ENCODE measurements at places on chromosomes 11 and 22.

DNA sequence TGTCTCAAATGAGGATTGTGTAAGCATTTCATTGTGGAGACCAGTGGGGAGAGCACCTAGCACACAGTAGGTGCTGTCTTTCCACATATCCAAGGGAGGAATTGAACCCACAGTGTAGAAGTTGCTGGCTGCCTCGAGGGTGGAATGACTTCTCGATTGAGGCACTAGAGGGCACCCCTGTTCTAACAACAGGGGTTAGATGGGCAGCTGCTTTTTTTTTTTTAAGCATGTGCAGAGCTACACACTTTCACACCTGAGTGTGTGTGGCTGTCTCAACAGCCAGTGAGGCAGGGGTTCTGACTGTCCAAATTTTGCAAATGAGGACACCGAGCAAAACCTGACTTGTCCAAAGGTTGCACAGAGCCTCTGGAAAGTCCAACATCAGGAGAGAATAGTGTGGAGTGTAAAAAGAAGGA is 118.2 kb upstream of the CRYBB3 start:
- DNase-seq: no peak

DNA sequence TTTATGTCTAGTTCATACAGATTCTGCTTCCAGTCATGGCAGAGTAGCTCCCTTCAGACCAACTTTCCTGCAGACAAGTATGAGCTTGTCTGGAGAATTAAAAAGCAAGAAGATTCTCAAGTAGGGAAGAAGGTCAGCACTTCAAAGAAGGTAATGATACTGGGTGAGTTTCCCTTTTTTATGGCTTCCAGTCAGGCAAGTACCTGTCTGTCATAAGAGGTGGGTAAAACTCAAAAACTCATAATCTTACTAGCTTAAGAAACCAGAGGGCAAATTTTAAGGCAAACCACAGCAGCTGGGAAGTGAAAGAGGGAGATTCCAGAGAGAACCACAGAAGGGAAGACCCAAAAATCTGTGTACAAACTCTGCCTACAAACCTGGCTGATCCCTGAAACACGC is 54.2 kb downstream of the DENND5A start:
- DNase-seq: no peak

GRCh38 chr11:115580927-115581680 is 76.9 kb upstream of the CADM1 start:
- DNase-seq: no peak

DNA sequence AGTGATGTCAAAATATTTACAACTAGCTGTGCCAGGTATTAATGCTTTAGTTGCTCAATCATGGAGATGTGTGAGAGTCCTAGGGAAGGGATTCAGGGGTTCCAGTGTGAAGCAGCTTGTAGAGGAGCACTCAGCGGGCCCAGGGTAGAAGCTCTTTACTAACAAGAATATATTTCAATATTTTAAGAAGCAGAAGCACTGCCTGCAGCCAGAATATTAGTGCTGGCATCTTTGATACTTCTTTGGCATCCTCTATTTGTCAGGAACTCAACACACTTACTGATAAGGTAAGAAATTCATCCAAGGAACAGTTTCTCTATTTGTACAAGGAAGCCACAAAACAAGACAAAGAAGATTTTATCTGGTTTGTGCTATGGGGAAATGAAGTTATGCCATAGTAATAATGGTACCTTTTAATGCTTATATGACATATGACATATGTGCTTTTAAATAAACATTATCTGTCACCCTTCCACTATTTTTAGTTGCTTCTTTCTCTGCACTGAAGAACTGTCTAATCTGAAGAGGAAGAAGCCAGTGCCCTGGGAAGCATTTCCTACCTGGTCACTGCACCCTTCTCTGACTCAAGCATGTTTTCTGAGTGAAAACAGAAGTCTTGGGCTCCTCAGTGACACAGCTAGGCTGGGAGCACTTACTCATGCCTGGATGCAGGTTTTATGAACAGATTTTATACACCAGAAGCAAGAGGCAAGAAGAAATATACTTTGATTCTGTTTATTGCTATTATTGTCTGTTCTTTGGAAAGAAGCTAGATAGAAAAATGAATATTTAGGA is 388.1 kb upstream of the CCDC90B start:
- no peak for DNase-seq

DNA sequence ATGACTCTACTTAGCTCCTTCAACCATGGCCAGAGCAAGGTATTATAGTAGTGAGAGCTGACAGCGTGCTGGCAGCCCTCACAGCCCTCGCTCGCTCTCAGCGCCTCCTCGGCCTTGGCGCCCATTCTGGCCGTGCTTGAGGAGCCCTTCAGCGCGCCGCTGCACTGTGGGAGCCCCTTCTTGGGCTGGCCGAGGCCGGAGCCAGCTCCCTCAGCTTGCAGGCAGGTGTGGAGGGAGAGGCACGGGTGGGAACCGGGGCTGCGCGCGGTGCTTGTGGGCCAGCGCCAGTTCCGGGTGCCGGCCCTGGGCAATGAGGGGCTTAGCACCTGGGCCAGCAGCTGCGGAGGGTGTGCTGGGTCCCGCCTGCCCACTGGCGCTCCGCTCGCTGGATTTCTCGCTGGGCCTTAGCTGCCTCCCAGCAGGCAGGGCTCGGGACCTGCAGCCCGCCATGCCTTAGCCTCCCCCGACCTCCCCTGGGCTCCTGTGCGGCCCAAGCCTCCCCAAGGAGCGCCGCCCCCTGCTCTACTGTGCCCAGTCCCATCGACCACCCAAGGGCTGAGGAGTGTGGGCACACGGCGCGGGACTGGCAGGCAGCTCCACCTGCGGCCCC is 63.1 kb downstream of the SPATA19 start:
- DNase-seq: no peak

DNA sequence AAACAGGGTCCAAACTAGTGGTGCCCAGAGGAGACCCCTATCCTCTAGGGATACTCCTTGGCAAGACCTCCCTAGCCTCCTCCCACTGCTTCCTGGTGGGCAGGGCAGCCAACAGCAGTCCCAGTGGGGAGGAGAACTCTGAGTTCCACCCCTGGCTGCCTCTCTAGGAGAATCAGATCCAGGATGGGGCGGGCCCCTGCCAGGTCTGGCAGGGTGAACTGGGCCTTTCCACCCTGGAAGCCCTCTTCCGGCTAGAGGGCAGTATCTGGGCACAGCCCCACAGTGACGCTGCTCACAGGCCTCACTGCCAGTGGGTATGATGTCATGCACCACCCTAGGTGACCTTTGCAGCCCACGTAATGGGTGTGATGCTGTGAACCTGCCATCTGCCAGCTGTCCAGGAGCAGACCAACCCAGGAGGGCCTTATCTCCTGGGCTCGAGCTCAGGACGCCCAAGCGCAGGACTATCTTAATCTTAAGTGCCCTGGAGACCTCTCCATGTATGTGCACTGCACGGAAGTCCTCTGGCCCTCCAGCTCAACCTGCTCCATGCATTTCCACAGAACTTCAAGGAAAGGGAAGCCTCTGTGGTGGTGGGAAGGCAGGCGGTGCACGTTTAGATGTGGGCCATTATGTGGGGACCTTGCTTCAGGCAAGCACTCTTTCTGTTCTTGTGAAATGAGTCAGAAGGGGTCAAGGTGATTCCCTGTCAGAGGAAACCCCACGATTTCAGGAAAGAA is 31.8 kb upstream of the FCHSD2 start:
- no peak for DNase-seq

- DNase-seq: no peak
Measured at GRCh38 chr11:112961751-112962578, 745 bp downstream of the NCAM1 start.

DNA sequence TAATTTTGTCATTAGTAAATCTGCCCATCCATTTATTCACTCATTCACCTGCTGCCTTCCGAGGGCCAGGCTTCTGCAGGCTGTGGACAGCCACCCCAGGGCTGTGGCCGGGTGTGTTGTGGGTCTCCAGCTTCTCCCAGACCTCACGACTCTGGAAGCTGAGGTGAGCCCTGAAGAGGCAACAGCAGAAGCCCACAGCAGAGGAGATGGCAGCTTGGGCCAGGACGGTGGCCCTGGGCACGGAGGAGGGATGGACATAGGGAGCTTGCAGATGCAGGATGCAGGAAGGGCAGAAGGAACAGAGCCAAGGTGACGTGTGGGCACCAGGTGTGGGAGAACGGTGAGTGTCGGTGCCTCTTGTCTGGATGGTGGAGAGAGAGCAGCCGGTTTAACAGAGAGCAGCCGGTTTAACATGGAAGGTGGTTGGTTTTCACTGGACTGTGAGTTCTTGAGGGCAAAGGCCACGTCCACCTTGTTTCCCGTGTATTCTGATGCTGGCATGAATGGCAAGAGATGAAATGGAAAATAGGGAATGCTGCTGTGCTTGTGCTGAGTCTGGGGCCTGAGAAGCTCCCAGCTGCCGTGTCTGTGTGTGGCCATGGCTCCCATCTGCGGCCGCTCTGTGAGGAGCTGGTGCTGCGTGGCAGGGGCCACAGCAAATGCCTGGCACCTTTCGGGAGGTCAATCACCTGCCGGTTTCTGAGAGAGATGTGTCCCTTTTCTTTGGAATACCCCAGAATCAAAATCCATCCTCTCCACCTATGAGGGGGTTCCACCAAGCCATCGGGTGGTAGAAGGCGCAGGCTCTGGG is 669.9 kb downstream of the BRD1 start:
- no peak for DNase-seq

- no peak for DNase-seq
Measured at GRCh38 chr11:45993531-45994001, 71.1 kb downstream of the LARGE2 start.

DNA sequence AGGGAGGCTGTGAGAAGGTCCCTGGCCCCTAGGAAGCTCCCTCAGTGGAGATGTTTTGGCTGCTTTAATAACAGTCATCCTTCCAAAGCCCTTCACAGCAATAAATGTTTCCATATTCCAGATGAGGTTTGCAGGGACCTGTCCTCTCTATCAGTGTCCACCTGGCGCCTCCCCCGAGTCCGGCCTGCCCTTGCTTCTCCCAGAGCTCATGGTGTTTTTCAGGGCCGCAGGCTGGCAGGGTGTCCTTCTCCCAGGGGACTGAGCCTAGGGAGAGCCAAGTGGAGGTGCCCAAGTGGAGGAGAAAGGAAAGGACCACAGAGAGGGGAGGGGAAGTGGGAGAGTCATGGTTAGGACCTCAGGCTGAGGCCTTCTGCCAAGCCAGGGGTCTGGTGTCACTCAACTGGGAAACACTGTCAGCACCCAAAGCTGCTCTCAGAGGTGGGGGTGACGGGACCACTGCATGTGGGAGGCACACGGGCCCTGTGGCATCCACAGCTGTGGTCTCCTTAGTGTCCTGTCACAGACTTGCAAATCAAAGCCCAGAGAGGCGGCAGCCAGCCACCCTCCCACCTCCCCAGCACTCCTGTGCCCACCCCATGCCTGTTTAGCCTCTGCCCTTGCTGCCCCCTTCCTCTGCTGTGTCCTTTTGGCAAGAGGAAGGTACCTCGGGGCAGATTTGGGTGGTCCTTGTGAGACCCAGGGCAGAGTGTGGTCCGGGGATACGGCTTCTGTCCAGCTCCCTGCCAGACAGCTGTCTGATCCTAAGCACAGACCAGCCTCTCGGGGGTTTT is 6.4 kb downstream of the DERL3 start:
- DNase-seq: no peak

DNA sequence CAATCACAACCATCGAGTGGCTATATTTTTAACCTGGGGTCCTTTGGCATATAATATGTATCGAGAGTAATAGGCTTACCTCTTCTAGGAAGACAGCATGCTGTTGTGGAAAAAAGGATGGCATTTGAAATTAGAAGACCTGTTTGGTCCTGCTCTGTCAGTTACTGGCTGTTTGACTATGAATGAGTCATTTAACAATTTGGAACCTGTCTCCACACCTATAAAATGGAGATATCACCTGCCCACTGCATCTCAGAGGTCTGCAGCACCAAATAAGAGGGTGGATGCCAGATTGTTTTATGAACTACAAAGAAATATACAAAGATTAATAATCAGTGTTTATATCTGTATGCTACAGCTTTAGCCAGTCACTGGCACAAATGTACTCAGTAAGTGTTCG is 60.8 kb downstream of the SLC25A17 start:
- DNase-seq: no peak

DNA sequence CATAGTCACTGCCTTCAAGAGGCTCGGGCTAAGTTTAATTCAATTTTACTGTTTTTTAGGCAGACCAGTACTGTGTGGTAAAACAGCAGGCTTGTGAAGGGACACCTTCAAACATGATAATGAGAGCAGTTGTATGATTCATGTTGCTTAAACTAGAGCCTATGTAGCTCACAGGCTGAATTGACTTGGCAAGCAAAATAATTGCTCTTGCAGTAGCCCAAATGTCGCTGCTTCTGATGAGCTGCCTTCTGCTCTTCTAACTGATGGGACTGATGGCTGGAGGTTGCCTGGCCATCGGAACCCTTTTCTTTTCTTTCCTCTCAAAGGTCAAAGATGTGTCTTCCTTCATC is 137.6 kb downstream of the MAML2 start:
- no peak for DNase-seq

GRCh38 chr11:120180551-120181232 is 30.1 kb upstream of the OAF start:
- no peak for DNase-seq

DNA sequence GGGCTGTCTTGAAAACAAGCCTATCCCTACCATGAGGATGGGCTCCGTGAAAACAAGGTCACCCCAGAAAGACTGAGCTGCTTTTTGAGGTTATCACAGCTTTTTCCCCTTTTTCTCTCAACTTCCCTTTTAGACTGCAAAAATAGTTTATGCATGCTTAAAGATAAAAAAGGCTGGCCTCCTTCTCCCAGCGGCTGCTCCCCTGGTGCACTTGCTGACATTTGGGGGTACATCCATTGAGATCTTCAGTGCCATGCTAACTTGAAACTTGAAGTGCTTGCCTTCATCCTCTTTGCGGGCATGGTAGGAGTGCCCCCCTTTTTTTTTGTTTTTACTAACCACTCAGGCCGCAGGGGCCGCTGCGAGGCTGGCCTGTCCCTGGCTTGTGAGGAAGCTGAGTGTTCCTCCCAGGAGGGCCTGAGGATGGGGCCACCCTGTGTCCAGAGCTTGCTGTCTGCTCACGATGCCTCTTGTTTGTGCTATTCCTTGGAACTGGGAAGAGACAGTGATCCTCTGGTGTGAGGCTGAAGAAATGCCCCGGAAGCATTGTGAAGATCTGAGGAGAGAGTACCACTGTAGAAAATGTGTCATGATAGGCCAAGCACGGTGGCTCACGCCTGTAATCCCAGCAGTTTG is 2.2 kb downstream of the TANGO2 start:
- DNase-seq: no peak

GRCh38 chr11:77592727-77593126 is 3.0 kb downstream of the AQP11 start:
- DNase-seq: no peak

DNA sequence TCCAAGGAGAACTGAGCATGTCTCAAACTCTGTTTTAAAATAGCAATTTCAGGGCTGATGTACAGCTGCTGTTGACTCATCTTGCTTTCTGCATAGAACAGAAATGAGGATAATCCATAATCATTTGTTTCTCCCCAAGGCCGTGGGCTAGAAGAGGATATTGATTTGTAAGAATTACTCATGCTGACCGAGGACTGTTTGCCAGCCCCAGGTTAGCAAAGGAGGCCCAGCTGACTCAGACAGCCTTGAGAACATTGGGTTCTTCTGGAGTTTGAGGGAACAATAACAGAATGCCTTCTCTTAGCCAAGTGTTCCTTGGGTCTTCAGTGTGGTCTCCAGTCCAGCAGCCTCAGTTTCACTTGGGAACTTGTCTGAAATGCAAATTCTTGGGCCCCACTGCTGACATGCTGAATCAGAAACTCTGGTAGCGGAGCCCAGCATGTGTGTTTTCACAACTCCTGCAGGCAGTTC is 92.0 kb downstream of the ZC3H12C start:
- DNase-seq: no peak

- DNase-seq: no peak
Measured at GRCh38 chr22:22425783-22426624, 82.5 kb downstream of the ZNF280B start.

GRCh38 chr11:100205926-100206325 is 481.2 kb upstream of the ARHGAP42 start:
- no peak for DNase-seq

Data from stimulated activated CD8-positive, alpha-beta memory T cell treated with anti-CD3 and anti-CD28 coated beads, Interleukin-15, amount 100 ng/mL, for 24 hours (primary cell).